ENCODE measurements at places on chromosomes 16 and 17.

- DNase-seq = no peak
These were observed 222.9 kb upstream of the IRX3 start for GRCh38 chr16:54509456-54509855.

DNA sequence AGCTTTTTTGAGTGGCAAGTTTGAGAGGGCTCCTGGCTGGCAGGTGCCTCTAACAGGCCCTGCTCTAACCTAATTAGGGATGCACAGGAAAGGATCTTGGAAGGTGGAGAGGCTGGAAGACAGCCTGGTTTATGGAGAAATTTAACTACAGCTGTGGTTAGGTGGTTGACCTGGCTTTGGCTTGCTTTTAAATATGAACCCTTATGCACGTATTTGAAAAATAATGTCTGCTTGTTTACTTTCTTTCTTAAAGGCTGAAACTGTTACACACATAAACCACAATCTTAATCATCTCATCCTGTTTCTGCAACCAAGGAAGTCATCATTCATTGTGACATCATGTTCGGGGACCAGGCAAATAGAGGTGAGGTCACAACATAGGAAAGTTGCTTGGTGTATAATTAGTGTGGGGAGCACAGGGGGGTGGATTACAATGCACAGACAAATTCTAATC lies 23.1 kb upstream of the DHRS13 start:
- no peak for DNase-seq

DNA sequence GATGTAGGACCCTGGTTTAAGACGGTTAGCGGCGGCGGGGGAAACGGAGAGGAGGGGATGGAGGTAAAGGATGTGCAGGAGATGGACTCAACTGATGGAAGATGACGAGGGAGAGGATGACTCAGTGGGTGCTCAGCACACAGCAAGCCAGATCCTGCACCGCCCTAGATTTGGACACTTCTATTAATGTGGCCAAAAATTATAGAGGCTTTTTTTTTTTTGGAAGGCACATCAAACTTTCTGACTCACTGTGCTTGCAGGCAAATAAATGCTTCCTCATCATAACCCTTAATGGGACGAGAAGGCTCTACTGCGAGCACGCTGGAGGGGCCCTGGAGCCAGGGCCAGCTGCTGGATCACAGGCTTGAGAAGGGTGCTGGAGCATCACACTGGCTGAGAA lies 36.0 kb downstream of the RTN4RL1 start:
- DNase-seq = no peak

GRCh38 chr16:59210955-59211541 lies 476.9 kb upstream of the GOT2 start:
- DNase-seq = no peak

DNA sequence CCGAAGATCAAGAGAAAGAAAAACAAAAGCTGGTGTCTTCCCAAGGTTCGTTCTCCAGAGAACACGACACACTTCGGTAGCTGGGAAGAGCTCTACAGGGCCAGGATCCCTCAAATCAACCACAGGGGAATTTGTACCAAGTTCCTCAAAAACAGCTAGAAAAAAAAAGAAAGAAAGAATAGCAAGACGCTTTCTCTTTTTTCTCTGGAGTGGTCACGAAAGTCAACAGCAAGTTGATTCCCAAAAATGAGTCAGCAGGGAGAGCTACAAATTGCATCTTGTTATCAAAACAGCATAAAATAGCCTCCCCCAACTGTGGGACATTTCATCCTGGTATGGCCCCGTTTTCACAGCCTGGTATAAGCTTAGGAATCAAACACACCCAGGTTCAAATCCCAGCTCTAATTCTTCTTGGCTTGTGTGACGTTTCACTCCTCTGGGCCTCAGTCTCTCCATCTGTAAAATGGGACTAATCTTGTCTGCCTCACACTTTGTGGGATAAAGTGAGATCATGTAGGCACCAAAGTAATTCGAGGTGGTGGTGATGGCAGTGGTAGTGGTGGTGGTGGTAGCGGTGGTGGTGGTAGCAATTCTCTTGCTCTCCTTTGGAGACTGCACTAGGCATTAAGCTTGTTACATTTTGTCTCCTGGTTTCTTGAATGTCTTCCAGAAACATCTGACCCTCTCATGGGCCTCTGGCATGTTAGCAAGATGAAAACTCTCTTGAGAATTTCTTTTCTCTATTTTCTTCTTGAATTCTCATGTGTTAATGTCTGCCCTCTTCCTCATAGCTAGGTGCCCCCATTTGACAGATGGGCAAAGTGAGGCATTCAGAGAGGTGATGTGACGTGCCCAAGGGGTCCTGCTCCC lies 988 bp upstream of the IL21R start:
- no peak for DNase-seq

GRCh38 chr16:80536238-80536637 lies 4.6 kb upstream of the DYNLRB2 start:
- no peak for DNase-seq

DNA sequence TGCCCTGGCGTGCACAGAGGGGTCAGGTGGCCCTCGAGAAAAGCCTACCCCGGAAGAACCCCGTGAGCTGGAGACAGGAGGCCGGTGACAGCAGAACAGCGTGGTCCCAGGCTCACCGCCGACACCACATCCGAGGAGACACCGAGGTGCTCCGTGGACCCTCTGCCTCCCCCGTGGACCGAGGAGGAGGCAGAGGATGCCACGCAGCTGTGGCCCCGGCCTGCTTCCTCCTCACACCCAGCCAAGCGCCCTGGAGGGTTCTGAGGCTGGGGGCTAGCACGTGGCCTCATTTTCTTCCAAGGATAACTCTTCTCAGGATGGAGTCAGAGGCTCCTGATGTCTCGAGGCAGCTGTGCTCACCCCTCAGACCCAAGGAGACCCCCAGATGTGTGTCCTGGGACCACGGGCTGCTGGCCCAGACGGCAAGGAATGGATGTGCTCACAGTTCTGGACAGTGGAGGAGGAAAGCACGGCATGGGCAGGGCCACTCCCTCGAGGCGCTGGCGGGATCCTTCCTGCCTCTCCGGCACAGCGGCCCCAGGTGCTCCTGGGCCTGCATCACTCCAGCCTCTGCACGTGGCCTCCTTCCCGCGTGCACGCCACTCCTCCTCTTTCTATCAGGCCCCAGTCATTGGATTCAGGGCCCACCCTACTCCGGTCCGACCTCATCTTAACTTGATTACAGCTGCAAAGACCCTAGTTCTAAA lies 4.4 kb upstream of the PVALEF start:
- DNase-seq = no peak

- no peak for DNase-seq
These were observed 38.0 kb downstream of the HEATR3 start for GRCh38 chr16:50103764-50104163.

DNA sequence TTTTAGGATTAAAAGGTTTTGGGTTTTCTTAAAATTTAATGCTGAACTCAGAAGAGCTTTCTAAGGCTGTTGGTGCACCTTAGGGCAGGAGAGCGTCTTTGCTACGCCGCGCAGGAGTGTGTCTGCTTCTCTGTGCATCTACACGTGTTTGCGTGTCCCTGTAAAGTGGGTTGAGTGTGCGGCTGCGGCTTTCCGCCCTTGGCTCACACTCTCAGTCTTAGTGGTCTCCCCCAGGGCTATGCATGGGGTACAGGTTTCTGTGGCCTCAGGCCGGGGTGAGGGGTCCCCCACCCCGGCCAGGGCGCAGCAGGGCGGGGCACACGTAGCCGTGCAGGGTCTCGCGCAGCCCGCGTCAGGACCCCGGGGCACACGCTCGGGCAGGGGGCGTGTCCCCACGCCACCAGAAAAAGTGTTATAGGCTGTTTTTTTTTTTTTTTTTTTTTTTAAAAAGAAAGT lies 727 bp upstream of the TENT4B start:
- DNase-seq = peak; percentile 48

GRCh38 chr16:73840728-73841127 lies 455.9 kb upstream of the PSMD7 start:
- DNase-seq = no peak

DNA sequence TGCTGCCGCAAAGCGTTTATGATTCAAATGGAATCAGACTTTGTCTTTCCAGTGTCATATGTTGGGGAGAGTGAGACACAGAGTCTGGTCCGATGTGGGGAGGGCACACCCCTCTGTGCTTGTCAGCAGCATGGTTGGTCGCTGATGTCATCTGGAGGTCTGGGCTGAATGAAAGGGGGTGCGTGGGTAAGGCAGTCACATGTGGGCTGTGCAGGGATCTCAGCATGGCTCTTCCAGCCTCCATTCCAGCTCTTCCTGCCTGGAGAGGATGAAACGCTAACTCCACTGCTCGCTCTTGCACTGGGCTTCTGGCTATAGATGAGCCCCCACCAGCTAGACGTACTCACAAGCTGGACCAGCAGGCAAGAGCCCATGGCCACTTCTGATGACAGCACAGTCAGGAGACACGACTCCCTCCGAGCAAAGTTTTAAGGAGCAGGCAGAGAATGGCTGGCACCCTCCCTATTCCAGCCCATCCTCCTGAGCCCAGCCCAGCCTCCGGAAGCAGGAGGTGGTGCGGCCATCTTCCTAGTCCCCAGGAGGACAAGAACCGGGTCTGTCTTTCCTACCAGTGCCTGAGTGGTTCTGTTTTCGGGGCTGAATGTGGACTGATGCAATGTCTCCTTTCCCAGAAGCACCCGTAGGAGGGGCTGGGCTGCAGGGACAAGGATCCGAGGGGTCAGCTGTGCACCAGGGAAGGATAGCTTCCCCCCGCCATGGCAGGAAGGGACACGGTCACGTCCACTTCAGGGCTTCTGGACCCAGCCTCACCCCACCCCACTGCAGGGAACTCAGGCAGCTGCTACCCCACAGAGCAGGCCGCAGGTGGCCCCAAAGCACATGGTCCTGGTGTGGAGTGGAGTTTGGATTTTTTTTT lies 41.5 kb upstream of the CBFA2T3 start:
- DNase-seq = no peak

- DNase-seq = no peak
These were observed 8.8 kb downstream of the XYLT2 start for GRCh38 chr17:50354776-50355175.

DNA sequence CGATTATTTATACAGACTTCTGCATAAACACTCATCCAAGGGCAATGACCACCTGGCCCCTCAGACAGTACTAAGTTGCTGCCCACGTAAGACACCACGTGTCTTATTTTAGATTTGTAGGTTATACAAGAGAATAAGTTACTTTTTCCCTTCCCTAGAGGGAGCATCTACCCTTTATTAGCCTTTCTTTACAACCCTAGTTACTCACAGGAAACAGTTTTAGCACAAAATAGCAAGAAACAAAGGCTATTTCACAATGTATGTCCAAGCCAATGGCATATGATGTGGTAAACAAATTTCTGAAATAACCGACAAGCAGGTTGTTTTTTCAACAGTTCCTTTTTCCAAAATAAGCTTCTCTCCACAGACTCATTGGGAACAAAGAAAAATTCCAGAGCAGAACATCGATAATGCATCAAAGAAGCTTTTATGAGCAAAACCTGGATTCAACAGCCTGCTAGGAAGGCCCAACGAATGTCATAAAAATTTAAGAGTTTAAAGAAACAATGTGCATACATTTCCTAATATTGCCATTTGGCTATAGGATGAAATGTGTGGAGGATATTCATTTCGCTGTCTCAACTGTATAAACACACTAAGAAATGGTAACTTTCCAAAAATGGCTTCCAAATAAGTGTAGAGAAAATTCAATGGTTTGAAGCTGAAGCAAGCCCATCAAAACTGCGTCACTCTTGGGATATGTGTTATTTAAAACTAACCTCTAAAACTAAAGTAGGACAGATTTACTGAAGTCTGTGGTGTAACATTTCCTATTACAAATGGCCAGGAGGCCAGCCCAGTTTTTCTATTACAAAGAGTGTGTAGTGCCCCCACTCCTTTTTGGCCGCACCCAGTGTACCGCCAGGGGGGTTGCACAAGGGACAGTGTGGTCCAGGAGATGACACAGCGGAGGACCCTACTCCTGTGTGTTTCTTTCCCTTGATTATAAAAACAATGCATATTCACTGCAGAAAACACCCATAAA lies 50.4 kb upstream of the ERN1 start:
- no peak for DNase-seq

GRCh38 chr17:32621612-32622312 lies 135.0 kb downstream of the CDK5R1 start:
- DNase-seq = no peak

GRCh38 chr16:58638148-58639036 lies 8.8 kb upstream of the CNOT1 start:
- peak; percentile 14 for DNase-seq

DNA sequence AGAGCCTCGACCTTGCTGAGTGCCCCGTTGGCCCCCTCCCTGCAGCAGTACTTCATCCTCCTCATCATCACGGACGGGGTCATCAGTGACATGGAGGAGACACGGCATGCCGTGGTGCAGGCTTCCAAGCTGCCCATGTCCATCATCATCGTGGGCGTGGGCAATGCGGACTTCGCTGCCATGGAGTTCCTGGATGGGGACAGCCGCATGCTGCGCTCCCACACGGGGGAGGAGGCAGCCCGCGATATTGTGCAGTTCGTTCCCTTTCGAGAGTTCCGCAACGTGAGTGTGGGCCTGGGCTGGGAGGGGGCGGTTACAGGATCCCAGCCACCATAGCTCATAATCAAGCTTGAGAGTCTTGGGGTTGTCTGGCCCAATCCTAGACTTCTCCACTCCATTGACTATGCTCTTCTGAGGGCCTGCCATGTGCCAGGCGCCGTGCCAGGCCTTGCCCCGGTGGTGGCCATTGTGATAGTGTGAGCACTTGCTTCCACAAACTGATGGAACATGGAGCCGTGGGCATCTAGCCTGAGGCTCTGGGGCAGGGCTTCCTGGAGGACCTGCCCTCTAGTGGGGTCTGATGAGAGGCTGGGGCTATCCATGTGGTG lies 39.7 kb downstream of the PSME3IP1 start:
- DNase-seq = no peak

DNA sequence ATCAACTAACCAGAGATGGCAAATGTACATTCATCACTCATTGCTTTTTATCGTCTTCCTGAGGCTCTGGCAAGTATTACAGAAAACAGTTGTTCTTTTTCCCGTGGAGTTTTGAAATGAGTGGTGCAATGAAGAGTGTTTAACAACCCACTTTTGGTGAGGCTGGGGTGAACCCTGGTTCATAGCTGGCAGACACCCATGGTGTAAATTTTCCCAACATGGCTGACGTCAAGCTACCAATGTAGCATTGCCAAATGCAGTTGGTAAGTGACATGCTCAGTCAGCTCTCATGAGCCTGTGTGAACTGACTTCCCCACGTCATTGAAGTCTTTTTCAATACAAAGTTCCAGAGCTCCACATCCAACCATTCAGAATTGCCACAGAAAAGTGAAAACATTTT lies 386.2 kb downstream of the TMEM114 start:
- DNase-seq = no peak

DNA sequence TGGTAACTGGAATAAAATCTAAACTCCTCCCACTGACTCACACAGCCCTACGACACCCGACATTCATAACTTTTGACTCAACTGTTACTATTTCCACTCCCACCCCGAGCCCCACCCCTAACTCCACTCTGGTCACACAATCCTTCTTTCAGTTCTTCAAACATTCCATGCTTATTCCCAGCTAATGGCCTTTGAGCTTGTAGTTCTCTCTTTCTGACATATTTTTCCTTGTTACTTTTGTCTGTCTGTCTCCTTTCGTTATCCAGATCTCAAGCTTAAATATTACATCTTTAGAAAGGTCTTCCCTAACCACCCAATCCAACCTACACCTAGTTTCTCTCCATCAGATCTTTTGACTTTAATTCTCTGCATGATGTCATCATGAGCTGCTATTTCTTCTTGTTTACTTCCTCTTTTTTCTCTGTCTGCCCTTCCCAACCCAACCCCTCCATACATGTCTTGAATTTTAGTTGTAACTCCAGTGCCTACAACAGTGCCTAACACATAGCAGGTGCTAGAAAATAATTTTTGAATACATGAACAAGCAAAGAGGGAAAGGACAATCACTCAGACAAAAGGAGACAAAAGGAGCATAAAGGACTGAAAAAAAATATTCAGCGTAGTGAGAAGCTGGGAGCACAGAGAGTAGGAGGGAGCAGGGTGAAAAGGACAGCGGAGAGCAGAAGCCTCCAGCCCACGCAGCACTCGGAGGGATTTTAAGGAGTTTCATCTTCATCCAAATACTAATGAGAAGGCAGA lies 65.2 kb upstream of the SMIM36 start:
- no peak for DNase-seq

All from SHP77 (cell line).